Stimulated activated CD4-positive, alpha-beta T cell treated with anti-CD3 and anti-CD28 coated beads, Interleukin-4, amount 100 ng/mL, for 4 hours (primary cell): ENCODE measurements at places on chromosomes 12 and 14.

DNA sequence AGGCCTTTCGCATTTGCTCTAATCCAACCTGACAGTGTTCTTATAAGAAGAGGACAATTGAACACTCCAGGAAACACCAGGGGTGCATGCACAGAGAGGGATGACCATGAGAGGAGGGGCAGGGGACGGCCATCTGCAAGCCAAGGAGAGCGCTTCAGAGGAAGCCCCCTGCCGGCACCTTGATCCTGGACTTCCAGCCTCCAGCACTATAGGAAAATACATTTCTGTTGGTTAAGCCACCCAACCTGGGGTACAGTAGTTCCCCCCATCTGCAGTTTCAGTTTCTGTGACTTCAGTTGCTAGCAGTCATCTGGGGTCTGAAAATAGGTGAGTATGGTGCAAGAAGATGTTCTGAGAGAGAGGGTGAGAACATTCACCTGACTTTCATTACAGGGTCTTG, 64.7 kb downstream of the CLMN start:
- DNase-seq = no peak

DNA sequence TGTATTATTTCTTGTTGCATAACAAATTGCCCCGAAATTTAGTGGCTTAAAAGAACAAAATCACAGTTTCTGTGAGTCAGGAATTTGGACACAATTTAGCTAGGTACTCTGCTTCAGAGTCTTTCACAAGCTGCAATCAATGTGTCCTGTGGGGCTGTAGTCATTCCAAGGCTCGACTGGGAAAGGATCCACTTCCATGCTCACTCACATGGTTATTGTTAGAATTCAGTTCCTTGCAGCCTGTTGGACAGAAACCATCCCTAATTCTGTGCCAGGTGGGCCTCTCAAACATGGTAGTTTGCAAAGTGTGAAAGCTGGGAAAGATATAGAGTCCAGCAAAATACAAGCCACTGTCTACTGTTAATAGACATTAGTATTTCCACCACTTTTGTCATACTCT, 59.7 kb upstream of the ARID2 start:
- DNase-seq = no peak

GRCh38 chr14:94009767-94010166, 12.7 kb downstream of the CCDC197 start:
- no peak for DNase-seq

- no peak for DNase-seq
Observed at GRCh38 chr12:11711651-11712327, 62.3 kb downstream of the ETV6 start.

- DNase-seq = no peak
Observed at GRCh38 chr12:10623131-10623530, 9.7 kb upstream of the MAGOHB start.

- no peak for DNase-seq
Observed at GRCh38 chr14:55470025-55470424, 29.6 kb upstream of the TBPL2 start.

DNA sequence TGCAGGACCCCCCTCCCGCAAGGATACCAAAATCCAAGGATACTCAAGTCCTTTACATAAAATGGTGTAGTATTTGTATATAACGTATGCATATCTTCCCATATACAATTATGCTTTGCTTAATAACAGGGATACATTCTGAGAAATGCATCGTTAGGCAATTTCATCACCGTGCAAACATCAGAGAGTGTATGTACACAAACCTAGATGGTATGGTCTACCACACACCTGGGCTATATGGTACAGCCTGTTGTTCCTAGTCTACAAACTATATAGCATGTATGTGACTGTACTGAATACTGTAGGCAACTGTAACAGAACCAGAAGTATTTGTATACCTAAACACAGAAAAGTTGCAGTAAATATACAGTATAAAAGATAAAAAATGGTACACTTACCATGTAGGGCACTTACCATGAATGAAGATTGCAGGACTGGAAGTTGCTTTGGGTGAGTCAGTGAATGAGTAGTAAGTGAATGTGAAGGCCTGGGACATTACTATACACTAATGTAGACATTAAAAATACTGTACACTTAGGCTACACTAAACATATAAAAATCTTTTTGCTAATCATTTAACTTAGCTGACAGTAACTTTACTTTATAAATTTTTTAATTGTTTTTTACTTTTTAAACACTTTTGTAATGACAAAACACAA, 141.1 kb downstream of the SLC41A2 start:
- DNase-seq = no peak

- no peak for DNase-seq
Observed at GRCh38 chr12:23340351-23340750, 609.1 kb downstream of the SOX5 start.

- no peak for DNase-seq
Observed at GRCh38 chr12:40915172-40915571, 222.9 kb downstream of the CNTN1 start.

DNA sequence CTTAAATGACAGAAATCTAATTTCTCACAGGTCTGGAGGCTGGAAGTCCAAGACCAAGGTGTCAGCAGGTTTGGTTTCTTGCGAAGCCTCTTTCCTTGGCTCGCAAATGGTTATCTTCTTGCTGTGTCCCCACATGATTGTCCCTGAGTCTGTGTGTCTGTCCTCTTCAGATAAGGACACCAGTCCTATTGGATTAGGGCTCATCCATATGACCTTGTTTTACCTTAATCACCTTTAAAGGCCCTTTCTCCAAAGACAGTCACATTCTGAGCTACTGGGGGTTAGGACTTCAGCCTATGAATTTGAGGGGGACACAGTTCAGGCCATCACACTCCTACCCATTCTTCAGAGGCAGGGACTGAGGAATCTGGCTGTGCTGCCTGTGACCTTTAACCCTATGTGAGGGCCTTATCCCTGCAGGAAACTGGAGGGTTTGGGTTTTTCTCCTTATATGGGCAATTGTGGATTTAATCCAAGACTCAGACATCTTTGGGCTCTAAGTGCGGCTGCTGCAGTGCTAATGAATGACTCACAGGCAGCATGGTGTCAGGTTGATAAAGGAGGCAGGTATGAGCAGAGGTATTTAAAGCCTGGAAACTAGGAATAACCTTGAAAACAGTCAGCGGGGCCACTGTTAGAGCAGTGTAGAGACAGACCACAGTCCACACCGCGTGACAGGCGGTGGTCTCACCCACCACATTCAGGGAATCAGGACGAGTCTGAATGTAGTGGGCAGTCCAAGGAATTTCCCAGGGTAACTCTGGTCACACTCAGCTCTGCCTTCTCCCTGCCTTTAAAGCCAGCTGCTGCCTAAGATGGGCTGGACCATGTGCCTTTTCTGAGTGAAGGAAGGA, 10.2 kb downstream of the TPCN1 start:
- DNase-seq = no peak

DNA sequence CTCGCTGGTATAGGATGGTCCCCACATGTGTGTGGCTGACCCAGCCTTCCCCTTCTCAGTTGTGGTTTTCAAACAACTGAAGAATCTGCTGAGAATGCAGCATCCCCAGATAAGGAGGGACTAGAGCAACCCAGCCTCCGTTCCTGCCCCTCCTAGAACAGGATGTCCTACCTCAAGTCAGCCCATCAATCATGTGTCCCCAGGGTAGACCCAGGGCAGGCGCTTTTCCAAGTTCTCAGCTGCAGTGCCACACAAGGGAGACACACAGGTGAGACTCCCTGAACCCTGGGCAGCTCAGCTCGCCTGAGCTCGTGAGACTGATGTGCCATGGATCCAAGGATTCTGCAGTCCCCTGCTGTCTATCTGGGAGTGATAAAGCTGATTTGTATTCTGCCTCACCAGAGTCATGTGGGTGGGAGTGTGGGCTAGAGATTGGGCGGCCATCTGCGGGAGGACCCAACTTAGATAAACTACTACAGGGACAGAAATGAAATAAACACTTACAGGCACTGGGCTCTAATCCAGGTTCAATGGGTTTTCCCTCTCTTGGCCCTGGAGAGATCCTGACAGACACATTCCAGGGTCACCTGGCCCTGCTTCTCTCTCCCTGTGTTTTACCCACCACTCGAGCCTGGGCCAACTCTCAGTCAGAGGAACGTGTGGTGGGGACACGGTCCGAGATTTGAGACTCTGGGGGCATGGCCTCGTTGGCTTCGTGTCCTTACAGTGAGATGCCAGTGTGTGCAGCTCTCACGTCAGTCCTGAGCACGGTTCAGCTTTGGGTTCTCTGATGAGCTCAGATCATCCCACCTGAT, 303.5 kb upstream of the SFSWAP start:
- no peak for DNase-seq

GRCh38 chr12:89439941-89440340, 84.7 kb downstream of the GALNT4 start:
- DNase-seq = no peak

- peak; percentile 60 for DNase-seq
Observed at GRCh38 chr14:73467377-73467776, 9.0 kb upstream of the NUMB start.

- no peak for DNase-seq
Observed at GRCh38 chr14:71004481-71004880, 97.2 kb downstream of the PCNX1 start.

DNA sequence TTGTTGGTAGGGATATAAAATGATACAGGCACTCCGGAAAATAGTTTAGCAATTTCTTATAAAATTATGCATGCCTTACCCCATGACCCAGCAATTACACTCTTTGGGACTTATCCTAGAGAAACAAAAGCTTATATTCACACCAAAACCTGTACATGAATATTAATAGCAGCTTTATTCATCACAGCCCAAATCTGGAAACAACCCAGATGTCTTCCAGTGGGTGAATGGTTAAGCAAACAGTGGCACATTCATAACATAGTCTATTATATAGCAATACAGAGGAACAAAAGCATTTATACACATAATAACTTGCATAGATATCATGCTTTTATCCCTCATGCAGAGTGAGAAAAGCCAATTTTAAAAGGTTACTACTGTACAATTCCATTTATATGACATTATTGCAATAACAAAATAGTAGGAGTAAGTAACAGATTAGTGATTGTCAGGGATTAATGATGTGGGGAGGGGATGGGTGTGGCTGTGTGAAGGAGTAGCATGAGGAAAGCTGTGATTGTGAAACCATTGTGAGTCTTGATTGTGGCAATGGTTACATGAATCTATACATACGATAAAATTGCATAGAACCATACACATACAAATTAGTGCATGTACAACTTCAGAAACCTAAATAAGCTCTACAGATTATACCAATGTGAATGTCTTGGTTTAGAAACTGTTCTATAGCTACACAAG, 363.1 kb upstream of the OR4E1 start:
- no peak for DNase-seq

DNA sequence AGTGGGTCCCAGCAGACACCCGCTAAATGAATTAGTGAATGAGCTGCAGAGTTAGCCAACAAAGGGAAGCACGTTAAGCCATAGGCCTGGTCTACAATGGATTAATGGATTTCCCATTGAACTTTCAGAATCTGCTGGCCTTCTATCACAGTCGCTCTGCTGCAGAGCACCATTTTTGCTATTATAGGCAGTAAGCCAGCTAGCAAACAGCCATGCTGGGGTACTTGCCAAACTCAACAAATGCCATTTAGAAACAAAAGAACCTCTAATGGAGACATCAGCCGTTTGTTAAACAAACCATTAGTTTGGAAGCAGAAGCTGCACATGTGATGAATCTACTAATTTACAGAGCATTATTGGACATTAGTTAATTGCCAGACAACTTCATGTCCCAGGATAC, 181.1 kb upstream of the STXBP6 start:
- no peak for DNase-seq

DNA sequence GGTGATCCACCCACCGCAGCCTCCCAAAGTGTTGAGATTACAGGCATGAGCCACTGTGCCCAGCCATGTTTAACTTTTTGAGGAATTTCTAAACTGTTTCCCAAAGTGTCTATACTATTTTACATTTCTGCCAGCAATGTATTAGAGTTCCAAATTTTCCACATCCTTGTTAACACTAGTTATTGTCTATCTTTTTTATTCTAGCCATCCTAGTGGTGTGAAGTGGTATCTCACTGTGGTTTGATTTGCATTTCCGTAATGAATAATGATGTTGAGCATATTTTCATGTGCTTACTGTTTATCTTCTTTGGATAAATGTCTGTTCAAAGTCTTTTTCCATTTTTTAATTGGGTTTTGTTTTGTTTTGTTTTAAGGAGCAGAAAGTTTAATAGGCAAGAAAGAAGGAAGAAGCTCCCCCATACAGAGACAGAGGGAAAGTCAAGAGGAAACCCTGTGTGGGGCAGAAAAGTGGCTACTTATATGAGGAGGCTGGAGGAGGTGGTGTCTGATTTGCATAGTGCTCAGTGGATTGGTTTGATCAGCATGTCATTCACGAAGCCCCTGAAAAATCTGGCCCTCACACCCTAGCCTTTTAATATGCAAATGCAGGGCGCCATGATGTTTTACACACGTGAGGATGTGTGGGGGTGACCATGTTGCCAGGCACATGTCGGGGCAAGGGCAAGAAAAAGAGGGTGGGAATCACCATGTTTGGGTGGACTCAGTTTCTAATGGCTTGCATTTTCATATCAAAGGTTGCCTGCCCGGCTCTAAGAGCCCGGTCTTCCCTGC, 14.9 kb downstream of the TXNRD1 start:
- no peak for DNase-seq

GRCh38 chr12:54725233-54725843, 77.2 kb upstream of the DCD start:
- no peak for DNase-seq

DNA sequence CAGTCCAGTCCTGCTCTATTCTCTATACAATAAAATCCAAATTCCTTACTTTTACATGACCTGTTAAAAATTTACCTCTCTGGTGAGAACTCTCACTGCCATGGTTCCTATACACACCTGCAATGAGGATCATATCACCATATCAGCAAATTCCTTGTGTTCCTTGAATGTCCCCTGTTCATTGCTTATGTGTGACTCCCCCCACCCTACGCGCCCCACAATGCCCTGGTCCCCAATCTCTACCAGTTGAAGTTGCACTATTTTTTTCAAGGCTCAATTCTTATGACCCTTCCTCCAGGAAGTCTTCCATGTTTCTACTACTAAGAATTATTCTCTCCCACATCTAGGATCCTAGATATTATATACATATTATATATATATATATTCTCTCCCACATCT, 82.2 kb upstream of the NEDD1 start:
- DNase-seq = no peak

GRCh38 chr14:54667026-54667744, 100.3 kb downstream of the SAMD4A start:
- no peak for DNase-seq

- DNase-seq = no peak
Observed at GRCh38 chr12:39105111-39105510, 199.7 kb upstream of the CPNE8 start.

GRCh38 chr12:53994264-53995001, 5.5 kb upstream of the HOXC9 start:
- no peak for DNase-seq

GRCh38 chr14:80587096-80587724, 354.3 kb downstream of the CEP128 start:
- DNase-seq = no peak

GRCh38 chr12:29578070-29578469, 80.6 kb upstream of the OVCH1 start:
- DNase-seq = no peak

GRCh38 chr12:57666897-57667296, 27.0 kb upstream of the OS9 start:
- DNase-seq = no peak

DNA sequence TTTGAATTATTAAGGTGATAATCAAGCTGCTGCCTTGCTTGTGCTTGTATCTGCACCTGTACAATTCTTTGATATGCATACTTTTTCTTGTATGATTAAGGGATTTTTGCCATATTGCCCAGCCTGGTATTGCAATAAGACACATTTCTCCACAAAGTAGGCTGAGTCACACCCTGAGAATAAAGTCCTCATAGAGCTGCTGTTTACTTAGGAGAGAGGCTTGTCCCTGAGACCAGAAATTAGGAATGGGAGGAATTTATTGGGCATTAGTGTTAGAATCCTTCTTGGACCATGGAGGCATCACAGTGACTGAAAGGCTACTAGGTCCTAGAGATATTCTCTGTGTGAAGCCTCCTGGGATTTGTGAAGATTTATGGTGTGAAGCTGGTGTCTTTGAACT, 506.8 kb upstream of the FBXO33 start:
- DNase-seq = no peak
